ENCODE measurements at places on chromosomes 12 and 14. TPM values are rescaled to one million over a fixed set of nuclear protein-coding genes. Genes with fewer than 3 reads are reported as not detected.

DNA sequence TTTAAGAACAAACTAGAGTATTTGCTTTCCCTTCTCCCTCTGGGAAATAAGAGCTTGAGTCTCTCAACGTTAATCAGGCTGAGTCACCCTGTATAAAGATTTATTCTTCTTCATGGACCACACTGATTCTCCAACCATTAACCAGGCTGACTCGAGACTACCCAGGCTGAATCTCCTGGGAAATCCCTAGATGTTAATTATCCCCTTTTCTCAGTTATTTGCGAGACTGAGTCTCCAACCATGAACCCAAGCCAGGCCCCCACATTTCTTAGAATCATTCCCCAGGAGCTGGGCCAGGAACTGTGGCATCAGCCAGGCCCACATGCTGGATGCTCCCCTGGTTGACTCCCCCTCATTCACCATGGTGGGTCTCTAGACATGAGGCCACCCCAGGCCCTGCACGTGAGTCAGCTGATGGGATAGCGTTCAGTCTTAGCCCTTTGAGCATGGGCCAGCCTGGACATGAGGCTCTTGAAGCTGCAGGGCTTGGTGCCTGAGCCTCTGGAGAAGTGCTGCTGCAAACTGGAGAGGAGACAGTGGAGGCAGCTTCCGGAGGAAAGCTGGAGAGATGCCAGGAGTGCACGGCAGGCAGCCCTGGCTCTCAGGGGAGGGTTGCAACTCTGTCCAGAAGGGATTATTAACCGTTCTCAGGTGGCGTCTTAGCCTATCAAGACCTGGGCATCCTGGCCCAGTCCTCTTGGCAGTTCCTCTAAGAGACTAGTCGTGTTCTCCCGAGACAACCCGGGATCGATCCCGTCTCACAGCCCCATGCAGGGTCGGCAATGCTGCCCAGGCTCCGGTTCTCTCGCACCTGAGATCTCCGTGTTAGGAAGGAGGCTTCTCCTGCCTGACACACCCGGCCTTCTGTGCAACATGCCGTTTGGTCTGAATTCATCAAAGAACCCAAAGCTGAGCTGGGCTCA lies 296.6 kb downstream of the ADGRD1 start:
- no peak for DNase-seq

- no peak for DNase-seq
These were observed 943 bp upstream of the MGAT4C start for GRCh38 chr12:86257134-86257533.

The BDKRB1 gene
- total RNA-seq: 0.05 TPM

- DNase-seq: no peak
These were observed 15.2 kb downstream of the ANHX start for GRCh38 chr12:133220521-133220920.

DNA sequence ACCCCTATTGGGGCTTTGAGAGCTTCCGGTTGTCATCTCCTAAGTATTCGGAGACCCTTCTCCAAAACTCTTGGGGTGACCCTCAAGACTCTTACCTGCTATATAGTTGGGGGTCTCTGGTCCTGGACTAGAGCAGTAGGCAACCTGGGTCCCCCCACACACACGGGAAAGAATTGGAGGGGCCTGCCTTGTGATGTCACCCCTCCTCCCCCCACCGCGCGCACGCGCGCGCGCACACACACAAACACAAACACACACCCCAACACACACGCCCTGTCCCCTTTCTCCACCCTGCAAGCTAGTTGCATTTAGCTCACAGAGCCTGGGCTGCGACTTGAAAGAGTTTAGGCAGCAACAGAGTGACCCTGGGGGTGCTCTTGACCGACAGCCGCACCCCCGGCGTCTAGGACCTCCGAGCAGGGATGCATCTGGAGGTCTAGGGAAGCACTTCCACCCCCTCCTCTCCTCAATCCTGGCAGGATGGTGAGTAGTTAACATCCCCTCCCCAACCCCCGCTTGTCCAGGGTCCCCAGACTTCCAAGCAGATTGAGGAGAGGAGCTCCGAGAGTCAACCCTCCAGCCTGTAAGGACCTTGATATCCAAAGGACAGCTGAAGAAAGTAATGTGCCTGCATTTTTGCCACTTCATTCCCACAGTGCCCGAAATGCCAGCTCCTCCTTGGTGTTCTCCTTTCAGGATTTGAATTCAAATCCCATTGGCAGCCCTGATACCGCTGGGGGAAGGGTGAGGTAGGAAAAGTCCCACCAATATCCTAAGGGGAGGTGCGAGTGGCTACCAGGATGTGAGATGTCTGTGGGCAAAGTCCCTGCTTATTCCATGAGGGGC lies 1.4 kb upstream of the DNAJC14 start:
- DNase-seq: peak; percentile 85

GRCh38 chr12:109222062-109222461 lies 87.0 kb downstream of the FOXN4 start:
- no peak for DNase-seq

The CLEC1B gene
- total RNA-seq: 0.19 TPM

- peak; percentile 28 for DNase-seq
These were observed 114.8 kb downstream of the MON2 start for GRCh38 chr12:62581288-62582064.

DNA sequence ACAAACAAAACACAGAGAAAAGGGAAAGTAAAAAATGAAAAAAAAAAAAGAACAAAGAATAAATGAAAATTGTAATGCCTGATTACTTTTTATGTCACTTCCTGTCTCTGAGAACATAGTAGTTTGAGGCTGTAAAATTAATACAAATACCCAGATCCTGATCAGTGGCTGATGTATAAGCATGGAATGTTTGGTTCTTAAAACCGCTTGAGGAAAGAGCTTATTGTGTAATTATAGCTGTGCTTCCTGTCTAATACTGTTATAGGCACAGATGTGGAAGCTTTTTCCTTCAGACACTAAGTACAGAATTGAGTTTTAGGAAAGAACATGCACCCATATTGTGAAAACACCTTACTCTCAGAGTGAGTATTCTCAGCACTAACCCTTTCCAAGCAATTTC lies 86.9 kb downstream of the AVPR1A start:
- no peak for DNase-seq

The ATXN3 gene
- 30.5 TPM for total RNA-seq

DNA sequence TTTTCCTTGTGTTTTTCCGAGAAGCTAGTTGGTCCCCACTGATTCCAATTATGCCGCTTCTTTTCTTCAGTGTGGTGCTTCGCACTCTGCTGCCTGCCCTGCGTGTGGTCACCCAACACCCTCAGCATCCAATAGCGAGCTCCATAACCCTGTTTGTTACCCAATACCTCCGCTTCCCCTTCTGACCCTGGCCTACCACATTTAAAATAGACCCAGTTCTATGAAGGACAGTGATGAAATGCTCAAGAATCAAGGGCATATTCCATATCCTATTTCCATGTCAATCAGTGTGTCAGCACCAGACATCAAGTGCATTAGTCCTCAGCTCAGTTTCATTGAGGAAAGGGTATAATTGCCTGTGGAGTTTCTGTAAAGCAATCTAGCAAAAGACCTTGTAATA lies 9.5 kb downstream of the NDRG2 start:
- no peak for DNase-seq

The ZBTB39 gene
- 5.1 TPM for total RNA-seq

- DNase-seq: no peak
These were observed 93.8 kb downstream of the TRAFD1 start for GRCh38 chr12:112219195-112219594.

GRCh38 chr12:2118061-2118460 lies 65.3 kb downstream of the CACNA1C start:
- no peak for DNase-seq

The KLRB1 gene
- 22.6 TPM for total RNA-seq

Data from thymus (tissue), 14 donors.